ENCODE measurements at places on chromosomes 5 and 9.

DNA sequence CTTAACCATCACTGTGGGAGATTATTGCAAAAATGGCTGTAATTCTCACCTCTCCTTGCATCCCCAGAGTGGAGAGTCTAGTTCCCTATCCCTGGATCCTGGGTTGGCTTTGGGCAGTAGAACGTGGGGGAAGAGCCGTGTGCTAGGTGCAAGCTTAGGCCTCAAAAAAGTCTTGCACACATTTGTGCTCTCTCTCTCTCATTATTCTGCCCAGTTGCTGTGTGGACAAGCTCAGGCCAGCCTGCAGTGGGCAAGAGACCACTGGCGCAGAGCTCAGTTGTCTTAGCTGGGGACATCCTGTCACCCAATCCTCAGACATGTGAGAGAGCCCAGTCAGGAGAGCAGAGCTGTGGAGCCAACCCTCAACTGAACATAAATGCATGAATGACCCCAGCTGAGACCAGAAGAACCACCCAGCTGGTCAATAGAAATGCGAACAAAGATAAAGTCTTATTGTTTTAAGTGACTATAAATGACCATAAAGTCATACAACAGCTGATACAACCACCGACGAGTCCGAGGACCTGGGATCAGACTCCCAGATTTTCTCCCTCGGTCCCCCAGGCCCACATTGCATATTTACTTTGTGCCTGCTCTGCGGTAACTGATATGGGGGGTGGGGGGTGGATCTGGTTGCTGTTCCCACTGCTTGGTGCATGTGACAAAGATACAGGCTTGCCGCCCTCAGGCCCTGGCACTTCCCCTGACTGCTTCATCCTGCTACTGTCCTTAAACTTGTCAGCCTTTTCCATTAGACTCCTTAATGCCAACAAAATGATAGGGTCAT lies 166.4 kb upstream of the MVB12B start:
- no peak for DNase-seq

GRCh38 chr5:158921441-158922262 lies 178.1 kb downstream of the EBF1 start:
- no peak for DNase-seq

DNA sequence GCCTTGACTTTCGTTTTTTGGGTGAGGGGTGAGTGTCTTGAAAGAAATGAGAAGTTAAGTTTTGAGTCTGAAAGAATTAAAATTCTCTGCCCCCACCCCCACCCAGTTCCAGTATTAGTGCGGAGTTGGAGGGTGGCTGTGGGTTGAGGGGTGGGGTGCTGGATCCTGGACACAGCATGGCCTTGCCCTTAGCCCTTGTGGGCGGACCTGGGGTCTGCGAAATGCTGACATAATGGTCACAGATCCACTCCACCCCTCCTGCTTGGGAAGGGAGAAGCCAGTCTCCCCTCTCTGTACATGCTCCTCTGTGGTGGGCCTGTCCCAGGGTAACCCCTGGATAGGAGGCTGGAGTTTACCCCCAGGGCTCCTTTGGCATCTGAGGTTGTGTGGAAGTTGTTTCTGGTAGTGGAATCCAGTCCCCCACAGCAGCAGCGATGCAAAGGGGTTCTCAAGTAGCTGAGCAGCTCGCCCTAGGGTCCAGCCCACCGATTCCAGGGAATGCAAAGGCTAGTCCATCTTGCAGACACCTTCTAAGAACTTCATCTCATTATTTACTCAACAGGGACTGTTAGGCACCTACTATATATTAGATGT lies 42.8 kb upstream of the TCF7 start:
- DNase-seq, result no peak

DNA sequence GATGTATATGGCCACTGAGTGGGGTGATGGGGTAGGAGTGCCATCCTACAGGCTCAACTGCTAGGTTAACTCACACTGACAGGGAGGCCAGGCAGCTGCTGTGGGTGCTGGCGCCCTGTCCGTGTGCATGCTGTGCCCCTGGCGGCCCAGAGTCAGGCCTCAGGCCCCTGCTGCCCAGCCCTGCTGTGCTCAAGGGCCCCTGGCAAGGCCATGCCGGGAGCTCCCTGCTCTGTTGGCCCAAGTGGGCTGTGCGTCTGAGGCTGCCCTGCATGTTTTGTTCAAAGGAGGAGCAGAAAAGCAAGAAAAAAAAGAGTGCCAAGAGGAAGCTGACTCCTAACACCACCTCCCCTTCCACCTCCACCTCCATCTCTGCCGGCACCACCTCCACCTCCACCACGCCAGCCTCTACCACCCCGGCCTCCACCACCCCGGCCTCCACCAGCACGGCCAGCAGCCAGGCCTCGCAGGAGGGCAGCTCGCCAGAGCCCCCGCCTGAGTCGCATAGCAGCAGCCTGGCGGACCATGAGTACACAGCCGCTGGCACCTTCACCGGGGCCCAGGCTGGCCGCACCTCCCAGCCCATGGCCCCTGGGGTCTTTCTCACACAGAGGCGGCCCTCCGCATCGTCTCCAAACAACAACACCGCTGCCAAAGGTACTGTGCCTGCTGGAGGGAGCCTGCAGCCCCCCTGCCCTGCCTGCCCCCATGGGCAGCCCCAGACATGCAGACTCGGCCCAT lies 100.1 kb downstream of the PHF2 start:
- no peak for DNase-seq

DNA sequence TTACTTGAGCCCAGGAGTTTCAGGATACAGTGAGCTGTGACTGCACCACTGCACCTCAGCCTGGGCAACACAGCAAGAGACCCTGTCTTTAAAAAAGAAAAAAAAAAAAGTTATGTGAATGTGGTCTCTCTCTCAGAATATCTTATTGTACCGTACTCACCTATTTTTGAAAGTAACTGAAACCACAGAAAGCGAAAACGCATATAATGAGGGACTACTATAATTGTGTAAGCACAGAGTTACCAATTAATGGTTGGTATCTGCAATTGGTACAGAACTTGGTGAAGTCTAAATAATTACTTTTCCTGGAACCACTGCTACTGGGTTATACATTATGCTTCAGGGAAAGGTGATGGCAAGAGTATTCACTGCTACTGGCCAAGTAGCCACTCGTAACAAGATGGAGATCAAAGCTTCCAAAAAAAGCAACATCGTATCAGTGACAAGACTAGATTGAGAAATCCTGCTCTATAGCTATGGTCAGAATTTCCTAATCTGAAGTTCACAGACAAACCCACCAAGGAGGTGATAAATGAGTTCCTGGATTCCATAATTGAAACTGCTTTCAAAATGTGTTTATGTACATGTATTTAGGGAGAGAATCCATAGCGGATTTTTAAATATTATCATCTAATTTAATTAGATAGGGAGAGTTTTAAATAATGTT lies 82.7 kb downstream of the NR6A1 start:
- DNase-seq, result no peak

- no peak for DNase-seq
Measured at GRCh38 chr9:8434621-8435020, 635.0 kb upstream of the DMAC1 start.

DNA sequence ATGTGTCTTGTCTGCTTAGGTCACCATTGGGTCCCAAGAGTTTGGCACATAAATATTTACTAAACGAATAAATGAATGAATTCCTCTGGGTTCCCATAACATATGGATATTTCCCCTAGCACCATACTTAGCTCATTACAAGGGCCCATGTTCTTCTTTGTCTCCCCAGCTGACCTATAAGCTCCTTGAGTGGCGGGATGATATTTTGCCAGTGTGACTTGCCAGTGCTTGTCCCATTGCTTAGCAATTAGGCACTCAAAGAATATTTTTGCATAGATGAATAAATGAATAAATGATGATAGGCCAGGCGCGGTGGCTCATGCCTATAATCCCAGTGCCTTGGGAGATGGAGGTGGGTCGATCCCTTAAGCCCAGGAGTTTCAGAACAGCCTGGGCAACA lies 16.9 kb upstream of the CTNNA1 start:
- DNase-seq, result no peak

DNA sequence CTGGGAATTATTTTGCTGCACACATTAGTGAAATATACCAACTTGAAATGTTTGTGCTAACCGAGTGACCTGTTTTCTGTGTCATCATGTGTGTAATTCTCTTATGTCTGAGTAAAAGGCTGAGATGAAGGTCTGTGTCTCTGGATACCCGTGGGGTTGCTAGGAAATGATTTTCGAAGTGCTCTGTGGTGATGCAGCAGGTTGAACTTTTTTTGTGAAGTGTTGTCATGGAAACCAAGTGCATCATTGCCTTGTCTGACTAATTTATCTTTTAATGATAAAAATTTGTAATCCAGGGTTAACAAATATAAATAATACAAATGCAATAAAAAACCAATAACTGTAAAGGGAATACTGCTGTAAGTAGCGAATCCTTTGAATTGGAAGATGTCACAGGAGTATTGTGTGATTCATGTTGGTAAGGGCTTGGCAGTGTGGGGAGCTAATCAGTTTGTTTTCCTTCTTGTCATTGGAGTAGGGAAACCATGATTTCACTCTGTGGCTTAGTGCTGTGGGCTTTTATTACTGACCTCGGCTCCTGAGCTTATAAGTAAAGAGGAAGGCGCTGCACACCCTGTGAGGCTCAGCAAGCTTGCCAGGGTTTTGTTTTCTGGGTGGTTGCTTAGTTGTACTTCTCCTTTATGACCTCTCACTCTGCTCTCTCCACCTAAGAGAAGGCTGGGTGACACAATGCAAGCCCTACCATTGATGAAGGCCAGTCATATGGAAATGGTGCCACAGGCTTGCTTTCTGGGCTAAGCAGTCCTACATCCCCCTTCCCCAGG lies 22.3 kb downstream of the PDE8B start:
- no peak for DNase-seq

GRCh38 chr9:135797507-135798262 lies 95.7 kb downstream of the KCNT1 start:
- peak; percentile 34 for DNase-seq

DNA sequence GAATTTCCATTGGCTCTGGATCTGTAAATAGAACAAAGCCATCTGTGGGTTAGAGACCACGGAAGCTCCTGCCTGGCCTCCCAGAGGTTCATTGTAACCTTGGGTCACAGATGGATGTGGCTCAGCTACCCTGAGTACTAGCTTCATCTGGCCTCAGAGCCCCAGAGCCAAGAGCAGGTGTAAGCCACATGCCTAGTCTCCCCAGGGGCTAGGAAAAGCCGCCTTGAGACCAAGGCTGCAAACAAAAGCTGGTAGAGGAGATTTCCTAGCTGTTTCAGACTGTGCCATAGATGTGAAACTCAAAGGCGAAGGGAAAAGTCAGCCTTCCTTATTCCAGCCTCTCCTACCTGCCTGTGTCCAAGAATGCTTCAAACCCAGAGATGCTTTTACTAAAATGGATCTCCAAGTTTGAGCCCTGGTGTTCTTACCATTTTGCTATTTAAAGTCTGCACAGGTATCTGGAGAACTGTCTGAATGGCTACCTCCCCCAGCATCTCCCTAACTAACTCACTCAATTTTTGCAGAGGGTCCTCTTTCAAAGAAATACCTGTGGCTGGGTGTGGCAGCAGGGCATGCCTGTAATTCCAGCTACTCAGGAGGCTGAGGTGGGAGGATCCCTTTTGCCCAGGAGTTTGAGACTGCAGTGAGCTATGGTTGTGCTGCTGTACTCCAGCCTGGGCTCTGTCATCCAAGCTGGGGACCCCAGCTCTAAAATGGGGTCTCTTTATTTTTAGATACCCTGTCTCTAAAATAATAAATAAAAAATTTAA lies 42.3 kb upstream of the MAP1B start:
- DNase-seq, result no peak

- DNase-seq, result no peak
Measured at GRCh38 chr9:74517188-74517587, 20.1 kb downstream of the RORB start.

- peak; percentile 78 for DNase-seq
Measured at GRCh38 chr5:172766287-172767108, 4.5 kb downstream of the DUSP1 start.

- DNase-seq, result no peak
Measured at GRCh38 chr5:169576181-169576598, 7.4 kb upstream of the SPDL1 start.

DNA sequence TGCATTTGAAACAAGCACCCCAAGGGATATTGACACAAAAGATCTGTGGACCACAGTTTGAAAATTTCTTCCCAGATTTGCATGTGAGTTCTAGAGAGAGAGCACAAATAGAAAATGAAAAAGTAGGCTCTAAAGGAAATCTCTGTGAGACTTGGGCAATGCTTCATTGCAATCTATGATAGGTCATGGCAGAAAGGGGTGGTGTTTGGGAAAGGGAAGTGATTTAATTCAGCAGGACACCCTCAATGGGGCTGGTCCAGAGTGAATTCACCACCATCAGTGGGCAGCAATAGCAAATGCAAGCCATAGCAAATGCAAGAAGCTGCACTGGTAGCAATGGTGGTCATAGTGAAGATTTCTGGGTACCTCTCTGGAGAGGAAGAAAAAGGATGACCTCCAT lies 58.1 kb downstream of the ANKRD55 start:
- DNase-seq, result no peak

GRCh38 chr9:132231019-132231701 lies 69.3 kb downstream of the NTNG2 start:
- no peak for DNase-seq

GRCh38 chr9:78577156-78577906 lies 280.4 kb downstream of the PSAT1 start:
- DNase-seq, result no peak

DNA sequence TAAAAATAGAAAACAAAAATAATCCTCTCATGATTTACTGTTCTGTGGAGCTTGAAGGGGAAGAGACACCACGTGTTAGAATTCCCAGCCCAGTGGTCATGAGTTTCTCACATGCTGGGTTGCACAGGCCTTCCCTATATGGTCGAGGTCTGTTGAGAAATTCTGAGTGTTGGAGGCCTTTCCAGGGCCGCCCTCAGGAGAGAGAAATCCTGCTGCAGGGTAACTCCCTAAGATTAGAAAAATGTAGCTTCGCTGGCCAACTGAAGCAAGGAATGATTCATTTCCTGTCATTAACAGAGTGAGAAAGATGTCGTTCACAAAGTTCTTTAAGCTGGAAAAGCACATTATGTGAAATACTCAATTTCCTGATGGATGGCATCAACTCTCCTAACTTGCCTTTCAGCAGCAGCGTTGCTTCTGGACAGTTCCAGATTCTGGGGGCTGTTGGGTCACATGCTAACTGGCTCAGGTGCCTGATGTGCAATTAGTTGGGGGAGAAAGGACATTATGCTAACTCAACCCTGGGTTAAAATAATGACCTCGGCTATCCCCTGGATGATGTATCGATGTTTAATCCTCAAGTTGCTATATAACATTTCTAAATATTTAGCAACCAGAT lies 104.8 kb upstream of the CD180 start:
- no peak for DNase-seq

DNA sequence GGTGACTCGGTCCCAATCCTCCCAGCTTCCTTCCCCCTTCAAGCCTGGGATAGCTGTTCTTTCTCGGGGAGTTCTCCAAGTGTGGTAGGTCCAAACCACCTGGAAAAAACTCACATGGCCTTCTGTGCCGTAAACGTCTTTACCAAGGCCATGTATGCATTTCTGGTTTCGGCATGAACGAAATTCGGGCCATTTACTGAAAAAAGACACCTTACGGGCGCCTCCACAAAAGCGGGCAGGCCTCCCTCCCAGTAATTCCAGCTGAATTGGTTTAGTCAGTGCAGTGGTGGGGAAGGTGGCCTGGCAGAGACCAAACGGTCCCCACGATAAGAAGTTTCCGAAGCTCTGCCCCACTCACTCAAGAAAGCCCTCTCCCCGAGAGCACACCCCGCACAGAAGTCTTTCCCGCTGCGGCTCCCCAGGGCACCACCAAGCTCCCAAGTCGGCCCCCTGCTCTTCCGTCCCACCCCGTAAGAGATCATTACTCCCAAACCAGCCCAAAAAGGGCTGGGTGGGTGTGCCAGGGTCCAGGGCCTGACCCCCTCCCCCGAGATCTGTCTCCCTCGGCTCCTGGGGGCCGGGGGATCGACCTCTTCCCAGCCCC lies 86.3 kb upstream of the MELK start:
- DNase-seq, result no peak
